ENCODE measurements at places on chromosomes 6 and 20.

GRCh38 chr6:9523462-9523861, 891.4 kb downstream of the TFAP2A start:
- DNase-seq, result no peak

GRCh38 chr20:8860011-8860495, 208.8 kb upstream of the PLCB4 start:
- DNase-seq, result no peak

DNA sequence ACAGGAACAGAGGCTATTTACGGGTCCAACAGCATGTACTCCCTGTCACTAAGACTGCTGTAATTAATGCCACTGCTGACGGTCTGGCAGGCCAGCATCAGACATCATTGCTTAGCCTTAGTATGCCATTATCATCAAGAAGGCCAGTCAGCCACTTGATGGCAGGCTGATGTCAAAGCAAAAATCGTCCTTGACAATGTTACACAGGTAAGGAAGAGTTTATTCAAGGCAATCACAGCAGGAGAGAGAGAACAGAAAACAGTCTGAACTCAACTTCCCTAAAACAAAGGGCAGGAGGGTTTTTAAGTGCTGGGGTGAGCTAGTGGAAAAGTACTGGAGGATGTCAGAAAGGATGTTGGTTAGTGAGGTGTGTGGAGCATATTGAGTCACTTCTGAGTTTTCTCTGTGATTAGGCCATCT, 25.1 kb downstream of the FKBP1C start:
- no peak for DNase-seq

- no peak for DNase-seq
These were observed 126.4 kb downstream of the BANF2 start for GRCh38 chr20:17825960-17826843.

DNA sequence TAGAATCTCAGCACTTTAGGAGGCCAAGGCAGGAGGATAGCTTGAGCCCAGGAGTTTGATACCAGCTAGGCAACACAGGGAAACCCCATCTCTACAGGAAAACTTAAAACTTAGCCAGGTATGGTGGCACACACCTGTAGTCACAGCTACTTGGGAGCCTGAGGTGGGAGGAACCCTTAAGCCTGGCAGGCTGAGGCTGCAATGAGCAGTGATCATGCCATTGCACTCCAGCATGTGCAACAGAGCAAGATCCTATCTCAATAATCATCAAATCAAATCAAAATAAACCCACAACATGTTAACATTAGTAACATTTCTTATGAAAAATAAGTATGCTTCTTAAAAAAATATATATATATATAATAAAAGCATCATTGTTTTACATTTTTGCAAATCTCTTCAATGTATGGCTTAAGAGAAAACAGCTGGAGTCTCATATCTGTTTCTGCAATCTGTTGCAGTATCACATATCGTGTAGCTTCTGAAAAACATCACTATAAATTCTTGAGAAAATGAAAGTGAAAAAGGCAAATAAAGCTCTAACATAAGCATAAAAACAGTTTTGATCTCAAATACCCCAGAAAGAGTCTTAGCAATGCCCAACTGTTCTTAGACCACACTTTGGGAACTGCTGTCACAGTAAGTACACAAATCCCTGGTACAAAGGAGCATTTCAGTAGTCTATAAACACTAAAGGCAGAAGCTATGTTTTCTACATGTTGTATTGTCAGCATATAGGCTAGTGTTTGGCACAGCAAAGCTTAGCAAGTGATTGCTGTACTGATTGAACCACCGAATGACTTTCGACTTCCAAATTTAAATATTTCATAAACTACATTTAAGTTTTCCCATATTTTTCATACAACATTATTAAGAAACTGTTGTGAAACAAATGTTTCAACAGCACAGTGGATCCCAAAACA, 8.0 kb downstream of the MMUT start:
- DNase-seq, result no peak

DNA sequence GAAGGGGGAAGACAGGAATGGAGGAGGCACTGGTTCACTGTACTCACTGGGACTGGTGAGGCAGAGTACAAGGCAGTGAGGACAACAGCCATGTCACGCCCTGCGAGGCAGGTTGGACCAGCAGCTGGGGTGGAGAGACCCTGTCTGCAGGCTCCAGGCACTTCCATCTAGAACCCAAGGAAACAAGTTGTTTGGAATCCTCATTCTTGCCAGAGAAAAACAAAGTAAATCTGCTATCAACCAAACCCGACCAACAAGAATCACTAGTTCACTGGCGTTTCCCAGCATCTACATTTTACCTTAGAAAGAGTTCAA, 98.5 kb upstream of the CDYL start:
- no peak for DNase-seq

- DNase-seq, result no peak
These were observed 782 bp downstream of the TRMT11 start for GRCh38 chr6:125987026-125987617.

GRCh38 chr20:46742669-46743045, 33.2 kb downstream of the SLC2A10 start:
- no peak for DNase-seq

DNA sequence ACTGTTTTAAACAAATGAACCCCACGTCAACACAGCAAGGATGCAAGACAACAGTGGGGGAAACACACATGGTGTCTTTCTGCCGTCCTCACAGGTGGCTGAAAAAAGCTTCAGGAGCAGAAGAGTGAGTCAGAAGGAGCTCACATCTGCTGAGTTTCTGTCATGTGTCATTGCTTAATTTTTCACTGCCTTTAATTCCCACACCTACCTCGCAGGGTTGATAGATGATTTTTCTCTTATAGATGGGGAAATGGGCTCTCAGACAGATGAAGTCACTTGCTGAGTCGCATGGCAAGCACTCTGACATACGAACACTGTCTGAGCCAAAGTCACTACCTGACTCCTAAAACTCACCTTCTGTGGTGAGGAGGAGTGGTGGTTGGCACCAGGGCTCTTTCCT, 28.3 kb upstream of the CARMIL1 start:
- no peak for DNase-seq

- DNase-seq, result no peak
These were observed 158.3 kb downstream of the SYCP2 start for GRCh38 chr20:59774921-59775686.

DNA sequence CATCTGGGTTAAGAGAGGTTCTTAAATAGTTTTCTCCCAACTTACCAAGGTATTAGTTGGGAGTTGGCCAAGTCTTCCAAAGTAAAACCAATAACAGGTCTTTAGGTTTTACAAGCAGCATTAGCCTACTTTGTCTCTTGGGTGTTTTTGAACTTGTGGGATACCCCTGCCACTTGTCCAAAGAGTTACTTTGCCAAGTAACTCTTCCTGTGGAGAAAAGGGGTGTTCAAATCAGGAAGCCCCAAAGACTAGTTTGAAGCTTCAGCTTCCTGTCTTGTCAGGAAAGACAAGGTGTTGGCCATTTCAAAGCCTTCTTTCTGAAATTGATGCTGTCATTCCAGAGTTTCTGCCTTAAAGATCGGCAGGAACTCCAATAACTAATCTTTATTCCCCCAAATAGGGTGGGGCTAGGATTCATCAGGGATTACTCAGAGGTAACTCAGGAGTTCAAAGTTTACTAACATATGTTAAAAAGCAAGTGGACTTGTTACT, 822 bp downstream of the RAB22A start:
- DNase-seq, result no peak

DNA sequence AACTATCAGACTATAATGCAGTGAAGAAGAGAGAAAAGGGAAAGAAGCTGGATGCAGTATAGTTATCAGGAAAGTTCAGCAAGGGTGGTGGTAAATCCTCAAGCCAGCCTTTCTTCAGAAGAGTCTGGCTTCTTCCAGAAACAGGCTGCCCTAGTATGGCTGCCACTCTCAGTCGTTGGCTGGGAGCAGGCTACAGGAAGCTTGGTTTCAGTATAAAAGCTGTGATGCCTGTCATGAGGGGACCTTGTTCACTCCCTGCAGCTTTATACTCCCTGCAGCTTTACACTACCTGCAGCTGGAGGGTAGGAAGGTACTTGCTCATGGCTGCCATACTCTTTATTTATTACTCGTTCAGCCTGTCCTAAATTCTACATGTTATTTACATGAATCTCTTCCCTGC, 63.3 kb upstream of the ARHGAP18 start:
- DNase-seq, result no peak

GRCh38 chr6:31397901-31398525, 5.4 kb upstream of the MICA start:
- no peak for DNase-seq

DNA sequence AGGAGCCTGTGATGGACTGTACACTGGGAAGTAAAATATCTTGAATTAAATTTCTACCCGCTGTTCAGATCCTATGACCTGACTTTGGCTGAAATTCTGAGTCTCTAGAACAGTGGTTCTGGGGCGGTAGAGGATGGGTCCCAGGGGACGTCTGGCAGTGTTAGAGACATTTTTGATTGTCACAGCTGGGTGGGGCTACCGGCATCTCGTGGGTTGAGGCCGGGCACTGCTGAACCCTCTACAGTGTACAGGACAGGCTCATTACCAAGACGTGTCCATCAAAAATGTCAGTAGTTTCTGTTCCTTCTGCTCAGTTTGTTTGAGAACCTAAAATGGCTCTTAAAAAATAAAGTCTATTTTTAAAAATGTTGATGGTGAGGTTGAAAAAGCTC, 11.5 kb upstream of the RPS6KA2 start:
- DNase-seq, result no peak

GRCh38 chr6:53310771-53311585, 37.8 kb downstream of the ELOVL5 start:
- no peak for DNase-seq

DNA sequence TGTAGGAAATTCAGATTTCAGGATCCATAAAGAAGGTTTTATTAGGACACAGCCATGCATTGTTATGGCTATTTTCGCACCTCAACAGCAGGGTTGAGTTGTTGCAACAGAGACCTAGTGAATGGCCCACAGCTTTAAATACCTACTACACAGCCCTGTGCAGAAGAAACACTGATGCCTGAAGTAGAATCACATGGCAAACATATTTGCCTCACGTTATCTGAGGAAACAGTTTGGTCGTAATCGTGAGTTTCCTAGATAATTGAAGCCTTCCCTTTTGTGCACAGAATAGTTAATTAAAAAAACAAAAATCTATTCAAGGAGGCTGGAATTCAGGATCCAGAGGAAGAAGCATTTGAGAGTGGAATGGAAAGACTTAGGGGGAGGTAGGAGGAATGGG, 55.1 kb downstream of the GCNT2 start:
- no peak for DNase-seq

DNA sequence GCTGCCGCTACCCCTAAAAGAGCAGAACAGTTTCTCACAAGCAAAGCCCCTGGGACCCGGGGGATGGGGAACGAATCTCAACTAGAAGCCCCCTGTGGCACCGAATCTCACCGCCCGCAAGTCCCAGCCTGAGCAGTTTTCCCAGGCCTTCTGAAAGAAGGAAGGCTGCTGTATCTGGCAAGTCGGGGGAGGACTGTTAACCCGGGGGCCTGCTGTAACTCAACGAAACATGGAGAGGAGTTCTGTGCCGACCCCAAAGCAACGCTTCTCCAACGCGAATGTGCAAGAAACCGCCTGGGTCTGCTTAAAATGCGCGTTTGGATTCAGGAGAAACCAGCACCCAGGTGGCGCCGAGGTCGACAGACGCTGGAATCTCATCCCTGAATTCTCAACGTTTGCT, 34.2 kb downstream of the DLL1 start:
- DNase-seq, result no peak

DNA sequence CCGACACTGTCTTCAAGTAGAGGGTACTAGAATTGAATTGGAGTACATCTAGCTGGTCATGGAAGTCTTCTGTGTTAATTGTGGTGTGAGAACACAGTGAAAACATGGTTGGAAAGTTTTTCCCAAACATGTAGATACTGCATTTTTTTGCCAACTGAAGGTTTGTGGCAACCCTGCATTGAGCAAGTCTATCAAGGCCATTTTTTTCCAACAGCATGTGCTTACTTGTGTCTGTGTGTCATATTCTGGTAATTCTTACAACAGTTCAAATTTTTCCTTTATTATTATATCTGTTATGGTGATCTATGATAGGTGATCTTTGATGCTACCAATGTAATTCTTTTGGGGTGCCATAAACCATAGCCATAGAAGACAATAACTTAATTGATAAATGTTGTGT, 147.0 kb downstream of the MYB start:
- DNase-seq, result no peak

DNA sequence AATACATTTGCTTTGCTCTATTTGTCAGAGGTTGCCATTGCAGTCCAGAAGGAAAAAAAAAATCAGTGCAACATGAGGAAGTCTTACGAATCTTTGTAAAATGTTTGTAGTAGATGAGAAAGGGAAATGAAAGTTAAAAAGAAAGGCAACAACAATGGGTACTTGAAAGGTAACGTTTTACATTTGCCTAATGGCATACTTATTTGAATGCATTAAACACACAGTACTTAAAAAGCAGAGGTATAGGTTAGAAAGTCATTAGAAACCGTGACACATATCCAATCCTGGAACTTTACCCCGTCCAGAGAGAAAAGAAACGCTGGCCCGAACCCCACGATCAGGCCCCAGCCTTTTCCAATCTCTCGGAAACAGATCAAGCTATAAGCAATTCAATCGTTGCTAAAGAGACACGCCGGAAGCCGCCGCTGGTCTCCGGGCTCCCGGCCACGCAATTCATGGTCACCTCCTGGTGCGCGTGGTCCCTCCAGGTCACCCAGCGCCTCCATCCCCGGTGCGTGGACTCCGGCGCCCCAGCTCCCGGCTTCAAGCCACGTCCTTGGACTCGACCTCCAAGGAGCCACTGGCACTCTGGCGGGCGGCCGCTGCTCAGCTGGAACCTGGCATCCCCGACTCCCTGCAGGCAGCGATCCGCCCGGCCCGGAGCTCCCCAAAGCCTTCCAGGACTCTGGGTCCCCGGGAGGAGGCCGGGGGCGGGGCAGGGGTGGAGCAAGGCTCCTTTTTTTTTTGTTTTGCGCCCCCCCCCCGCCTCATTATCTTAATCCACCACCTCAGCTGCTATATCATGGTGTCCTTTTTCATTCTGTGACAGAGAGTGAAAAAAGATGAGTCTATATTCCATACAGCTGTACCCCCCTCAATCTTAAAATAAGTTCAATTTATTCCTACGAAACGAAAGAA, at the start of gene SLC18B1:
TSS of gene SLC18B1 (minus strand) at position 687 of the 918 bp plus-strand sequence. CDS start at position 506, 181 bp downstream.
- DNase-seq, result no peak

DNA sequence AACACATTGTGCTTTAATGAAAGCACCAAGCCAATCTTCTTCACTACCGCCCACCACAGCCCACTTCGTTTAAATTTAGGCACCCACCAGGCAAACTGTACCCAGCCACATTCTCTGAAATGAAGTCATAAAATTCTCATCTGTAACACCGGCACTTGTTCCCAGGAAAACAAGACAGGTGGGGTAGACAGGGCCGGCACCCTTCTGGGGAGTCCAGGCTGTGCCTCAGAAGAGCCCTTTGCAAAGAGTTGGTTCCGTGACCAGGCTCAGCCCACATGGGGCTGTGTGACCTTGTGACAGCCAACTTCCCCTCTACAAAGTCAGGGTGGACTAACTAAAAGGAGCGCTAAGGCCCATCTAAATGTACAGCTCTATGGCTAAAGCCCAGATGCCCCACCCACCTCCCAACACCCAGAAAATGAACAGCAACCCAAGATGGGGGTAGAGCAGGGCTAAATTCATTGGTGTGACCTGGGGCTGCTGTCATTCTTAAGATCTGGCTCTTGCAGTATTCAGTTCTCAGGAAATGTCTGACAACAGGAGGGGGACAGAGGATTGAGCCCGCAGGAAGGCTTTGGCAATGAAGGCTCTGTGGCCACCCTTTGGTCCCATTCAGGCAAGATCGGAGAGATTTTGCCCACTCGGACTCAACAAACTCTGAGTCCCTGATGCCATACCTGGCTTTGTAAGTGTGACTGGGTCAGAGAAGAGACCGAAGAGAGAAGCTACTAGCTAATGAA, 56.7 kb downstream of the TRERF1 start:
- no peak for DNase-seq

- DNase-seq, result no peak
These were observed 11.2 kb downstream of the SLC35A1 start for GRCh38 chr6:87483929-87484328.

GRCh38 chr6:66328200-66328599, 621.2 kb upstream of the EYS start:
- DNase-seq, result no peak

Data from NCI-H1417 treated with DMSO at 0.1 percent for 48 hours (cell line).